ENCODE measurements at places on chromosomes 4 and X. TPM values are rescaled to one million over a fixed set of nuclear protein-coding genes. Genes with fewer than 3 reads are reported as not detected.
A peak's percentile ranks its signal among the peaks of the same experiment; 100 is the strongest.

GRCh38 chr4:91284480-91284879, 1019.3 kb upstream of the GRID2 start:
- no peak overlapping the region for H3K4me3 ChIP-seq
- H3K4me1 ChIP-seq: no peaks in the 10 kb centered on the region
- no peaks in the 10 kb centered on the region for H3K36me3 ChIP-seq
- H3K27ac ChIP-seq: no peak overlapping the region
- H3K27me3 ChIP-seq: no peaks in the 10 kb centered on the region

DNA sequence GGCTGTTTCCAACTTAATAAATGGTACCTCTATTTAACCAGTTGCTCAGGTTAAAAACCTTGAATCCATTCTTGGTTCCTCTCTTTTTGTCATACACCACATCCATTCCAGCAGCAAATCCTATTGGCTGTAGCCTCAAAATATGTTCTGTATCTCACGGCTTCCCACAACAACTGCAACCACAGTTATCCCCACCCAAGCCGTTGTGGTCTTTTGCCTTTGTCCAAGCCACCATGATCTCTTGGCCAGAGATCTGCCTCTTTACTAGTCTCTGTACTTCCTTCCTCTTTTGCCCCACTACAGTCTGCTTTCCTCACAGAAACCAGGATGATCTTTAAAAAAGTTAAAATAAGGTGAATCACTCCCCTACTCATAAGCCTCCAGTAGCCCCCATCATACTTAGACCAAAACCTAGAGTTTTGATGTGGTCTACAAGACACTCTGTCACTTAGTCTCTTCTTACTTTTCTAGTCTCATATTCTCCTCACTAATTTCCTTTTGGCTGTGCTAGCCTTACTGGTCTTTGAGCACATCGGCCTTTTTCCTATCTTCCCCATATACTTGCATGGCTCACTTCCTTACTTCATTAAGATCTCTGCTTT, 10.3 kb downstream of the MAOA start:
- no peak overlapping the region for H3K27ac ChIP-seq
- peaks cover 7% of the 10 kb centered on the region for H3K4me1 ChIP-seq
- H3K4me3 ChIP-seq: no peak overlapping the region
- peaks cover 15% of the 10 kb centered on the region for H3K27me3 ChIP-seq
- no peaks in the 10 kb centered on the region for H3K36me3 ChIP-seq
- DNase-seq: no peak

GRCh38 chr4:27251771-27252170, 391.1 kb downstream of the STIM2 start:
- H3K27ac ChIP-seq: no peak overlapping the region
- no peak overlapping the region for H3K4me3 ChIP-seq
- H3K27me3 ChIP-seq: no peaks in the 10 kb centered on the region
- H3K4me1 ChIP-seq: no peaks in the 10 kb centered on the region

DNA sequence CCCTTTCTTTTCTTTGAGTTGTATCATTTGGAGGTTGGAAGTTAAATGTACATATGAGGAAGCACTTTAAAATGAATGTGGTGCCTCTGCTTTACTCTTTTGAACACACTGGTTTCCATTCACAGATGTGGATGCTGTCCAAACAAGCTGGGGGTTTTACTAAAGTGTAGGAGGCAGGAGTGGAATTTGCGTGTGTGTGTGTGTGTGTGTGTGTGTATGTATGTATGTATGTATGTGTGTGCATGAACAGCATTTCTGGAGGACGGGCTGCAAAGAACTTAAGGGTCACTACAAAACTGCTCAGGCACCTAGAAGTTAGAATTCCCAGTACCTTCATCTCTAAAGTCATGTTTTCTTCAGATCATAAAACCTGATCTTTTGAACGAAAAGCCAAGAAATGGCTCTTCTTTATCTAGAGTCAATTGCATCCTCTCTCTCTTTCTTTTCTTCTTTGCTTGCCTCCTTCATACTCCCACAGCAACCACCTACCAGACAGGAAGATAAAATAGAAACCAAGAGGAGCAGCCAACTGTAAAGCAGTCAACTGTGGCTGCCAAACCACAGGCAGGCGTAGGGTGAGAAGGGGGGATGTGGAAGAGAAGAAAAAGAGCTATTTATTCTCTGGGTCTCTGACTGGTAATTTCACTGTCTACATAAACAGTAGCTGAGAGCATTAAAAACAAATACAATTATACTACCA, 177.0 kb upstream of the RASGEF1B start:
- H3K4me3 ChIP-seq: peak overlapping the region; percentile 36
- peak overlapping the region; percentile 74 for H3K27ac ChIP-seq
- DNase-seq: peak; percentile 47
- no peaks in the 10 kb centered on the region for H3K27me3 ChIP-seq
- H3K36me3 ChIP-seq: peaks cover 8% of the 10 kb centered on the region

- H3K4me1 ChIP-seq: peaks cover 81% of the 10 kb centered on the region
- H3K27ac ChIP-seq: peak overlapping the region; percentile 62
- H3K27me3 ChIP-seq: no peaks in the 10 kb centered on the region
- H3K36me3 ChIP-seq: peaks cover 31% of the 10 kb centered on the region
- DNase-seq: no peak
Measured at GRCh38 chr4:2484185-2484584, 15.3 kb downstream of the RNF4 start.

DNA sequence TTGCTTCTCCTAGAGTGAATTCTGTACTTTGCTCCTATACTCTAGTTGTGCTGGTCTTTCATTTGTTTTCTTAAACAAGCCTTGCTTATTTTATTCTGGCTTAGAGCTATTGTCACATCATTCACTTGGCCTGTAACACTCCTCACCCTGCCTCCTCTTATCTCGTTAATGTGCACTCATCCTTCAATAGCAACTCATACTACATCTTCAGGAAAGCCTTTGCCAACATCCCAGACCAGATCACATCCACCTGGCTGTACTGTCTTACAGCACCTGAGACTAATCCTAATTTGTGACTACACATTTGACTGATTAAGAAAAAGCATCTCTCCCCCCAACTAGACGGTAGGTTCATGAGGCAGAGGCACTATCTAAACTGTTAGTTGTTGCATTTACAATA, 80.8 kb downstream of the SLC7A11 start:
- H3K27me3 ChIP-seq: no peaks in the 10 kb centered on the region
- no peaks in the 10 kb centered on the region for H3K4me1 ChIP-seq
- H3K27ac ChIP-seq: no peak overlapping the region
- H3K4me3 ChIP-seq: no peak overlapping the region

DNA sequence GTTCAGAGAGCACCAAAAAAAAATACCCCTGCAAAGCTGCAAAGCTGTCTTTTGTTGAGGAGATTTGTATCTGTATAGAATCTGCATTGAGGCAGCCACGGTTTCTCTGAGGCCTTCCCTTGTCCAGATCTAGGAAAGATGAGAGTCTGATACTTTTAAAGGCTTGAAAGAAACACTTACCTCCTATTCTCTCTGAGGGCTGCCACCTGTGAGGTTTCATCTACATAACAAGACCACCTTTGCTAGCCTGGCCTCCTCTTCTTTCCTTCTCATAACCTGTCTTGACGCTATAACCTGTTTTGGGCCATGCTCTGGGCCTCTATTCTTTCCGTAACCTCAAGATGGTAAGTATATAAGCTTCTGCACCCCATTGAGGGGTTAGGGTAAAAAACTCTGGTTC, 779.6 kb upstream of the HTR2C start:
- no peaks in the 10 kb centered on the region for H3K36me3 ChIP-seq
- DNase-seq: no peak
- no peaks in the 10 kb centered on the region for H3K27me3 ChIP-seq
- H3K4me3 ChIP-seq: no peak overlapping the region
- H3K27ac ChIP-seq: no peak overlapping the region
- no peaks in the 10 kb centered on the region for H3K4me1 ChIP-seq

Gene ANOS1
- not detected for total RNA-seq

Gene JCHAIN
- total RNA-seq: not detected

Gene GAK
- total RNA-seq: 98.9 TPM

All from activated naive CD8-positive, alpha-beta T cell treated with anti-CD3 and anti-CD28 coated beads for 36 hours (primary cell).